ENCODE measurements at places on chromosomes 13 and 19.

- DNase-seq: no peak
Observed at GRCh38 chr13:111111376-111111937, 3.7 kb upstream of the ARHGEF7 start.

DNA sequence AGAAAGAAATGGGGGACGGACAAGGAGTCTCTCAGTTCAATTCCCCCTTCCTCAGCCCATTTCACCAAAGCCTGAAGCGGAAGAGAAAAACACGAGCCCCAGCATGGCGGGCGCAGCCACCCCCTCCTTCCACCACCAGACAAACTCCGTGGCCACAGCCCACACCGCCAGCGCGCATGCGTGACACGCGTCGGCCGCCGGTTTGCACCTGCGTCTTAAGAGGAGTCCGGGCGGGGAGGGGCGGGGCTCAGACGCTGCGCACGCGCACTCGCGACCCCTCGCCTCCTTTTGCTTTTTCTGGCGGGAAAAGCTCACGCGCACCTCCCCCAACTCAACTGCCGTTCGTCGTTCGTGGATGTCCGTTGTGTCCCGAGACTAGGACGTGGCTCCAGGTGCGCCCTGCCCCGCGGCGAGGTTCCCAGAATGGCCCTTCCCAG is at the start of gene KASH5:
TSS of gene KASH5 (plus strand) at position 314 of the 437 bp plus-strand sequence. CDS start 2,635 bp downstream, outside the sequence.
- DNase-seq: peak; percentile 81

GRCh38 chr13:102227741-102228140 is 174.1 kb downstream of the FGF14 start:
- no peak for DNase-seq

GRCh38 chr19:40507892-40508291 is 41.1 kb downstream of the SPTBN4 start:
- DNase-seq: no peak

- no peak for DNase-seq
Observed at GRCh38 chr13:110403315-110403714, 96.2 kb downstream of the COL4A2 start.

- no peak for DNase-seq
Observed at GRCh38 chr13:50552424-50552966, 291.0 kb downstream of the DLEU7 start.

Data from GM10248 (cell line).